Pulmonary artery endothelial cell (primary cell): ENCODE measurements at places on chromosomes 2 and 18.

- DNase-seq = no peak
Observed at GRCh38 chr2:231330311-231330710, 65.2 kb upstream of the B3GNT7 start.

DNA sequence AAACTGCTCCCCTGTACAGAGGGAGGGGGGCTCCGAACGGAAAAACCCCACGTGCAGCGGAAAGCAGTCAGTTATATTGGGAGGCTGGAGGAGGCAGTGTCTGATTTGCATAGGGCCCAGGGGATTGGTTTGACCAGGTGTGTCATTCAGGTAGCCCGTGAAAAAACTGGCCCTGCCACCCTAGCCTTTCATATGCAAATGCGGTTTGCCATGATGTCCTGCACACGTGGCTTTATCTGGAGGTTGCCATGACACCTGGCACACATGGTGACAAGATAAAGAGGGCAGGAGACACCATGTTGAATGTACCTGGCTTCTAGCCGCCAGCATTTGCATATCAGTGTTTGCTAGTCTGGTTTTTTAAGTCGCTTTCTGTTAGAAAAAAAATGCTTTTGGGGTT is 20.5 kb downstream of the SLC25A52 start:
- DNase-seq = no peak

GRCh38 chr2:180291060-180291459 is 284.0 kb upstream of the CWC22 start:
- no peak for DNase-seq

DNA sequence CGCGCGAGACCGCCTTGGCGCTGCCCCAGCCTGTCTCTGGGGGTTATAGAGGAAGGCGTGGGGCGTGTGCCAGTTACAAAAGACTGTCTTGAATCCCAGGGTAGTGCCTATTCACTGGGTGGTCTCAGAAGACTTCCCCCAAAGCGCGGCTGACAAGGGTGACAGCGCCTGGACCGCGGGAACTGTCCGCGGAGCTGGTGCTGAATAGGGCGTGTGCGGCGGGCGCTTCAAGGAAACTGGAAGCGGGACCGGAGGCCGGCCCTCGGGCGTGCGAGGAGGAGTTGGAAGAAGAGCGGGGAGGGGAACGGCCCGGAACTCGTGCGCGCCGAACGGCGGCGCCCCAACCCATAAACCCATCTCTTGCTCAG is 2.3 kb downstream of the EGR4 start:
- DNase-seq = no peak

- no peak for DNase-seq
Observed at GRCh38 chr18:49856496-49856895, 43.2 kb upstream of the ACAA2 start.

DNA sequence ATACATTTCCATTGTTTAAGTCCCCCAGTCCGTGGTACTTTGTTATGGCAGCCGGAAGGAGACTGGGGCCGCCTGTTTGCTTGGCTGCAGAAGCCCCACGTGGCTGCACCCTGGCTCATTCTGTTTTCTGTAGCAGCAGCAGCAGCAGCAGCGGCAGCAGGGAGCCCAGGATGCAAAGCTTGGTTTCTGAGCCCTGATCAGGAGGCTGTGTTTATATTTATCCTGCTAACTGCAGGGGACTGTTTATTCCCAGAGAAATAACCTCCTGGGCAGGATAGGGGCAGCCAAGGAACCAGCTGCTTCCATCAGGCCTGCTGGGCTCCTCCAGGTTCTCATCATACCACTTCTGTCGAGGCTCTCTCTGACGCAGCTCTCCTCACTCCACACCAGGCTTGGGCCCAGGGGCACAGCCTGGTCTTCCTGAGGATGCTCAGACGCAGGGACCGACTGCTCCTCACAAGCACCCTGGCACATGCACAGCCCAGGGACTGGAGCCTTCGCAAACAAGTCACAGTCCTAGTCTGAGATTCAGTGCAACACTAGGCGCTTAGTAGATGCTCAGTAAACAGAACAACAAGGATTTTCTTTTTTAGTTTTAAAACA is 139.0 kb downstream of the MSH2 start:
- DNase-seq = no peak

- DNase-seq = no peak
Observed at GRCh38 chr18:3903337-3903736, 453.4 kb downstream of the TGIF1 start.

DNA sequence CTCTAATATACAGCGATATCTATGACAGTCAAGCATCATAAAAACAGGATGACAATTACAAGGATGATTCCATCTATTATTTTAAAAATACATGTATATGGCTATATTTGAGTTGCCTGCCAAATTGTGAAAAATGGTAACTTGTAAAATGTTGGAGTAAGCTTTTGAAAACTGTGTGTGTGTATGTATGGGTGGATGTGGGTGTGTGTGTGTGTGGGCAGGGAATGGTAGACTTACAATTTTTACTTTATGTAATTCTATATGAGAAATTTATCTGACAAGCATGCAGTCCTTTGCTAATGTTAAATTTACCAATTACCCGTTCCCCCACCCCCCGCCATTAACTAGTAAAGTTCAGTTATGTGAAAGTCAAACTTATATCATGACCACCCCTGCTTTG is 14.0 kb downstream of the EPHA4 start:
- DNase-seq = no peak

GRCh38 chr2:11466307-11467128 is 557 bp upstream of the E2F6 start:
- DNase-seq = no peak

DNA sequence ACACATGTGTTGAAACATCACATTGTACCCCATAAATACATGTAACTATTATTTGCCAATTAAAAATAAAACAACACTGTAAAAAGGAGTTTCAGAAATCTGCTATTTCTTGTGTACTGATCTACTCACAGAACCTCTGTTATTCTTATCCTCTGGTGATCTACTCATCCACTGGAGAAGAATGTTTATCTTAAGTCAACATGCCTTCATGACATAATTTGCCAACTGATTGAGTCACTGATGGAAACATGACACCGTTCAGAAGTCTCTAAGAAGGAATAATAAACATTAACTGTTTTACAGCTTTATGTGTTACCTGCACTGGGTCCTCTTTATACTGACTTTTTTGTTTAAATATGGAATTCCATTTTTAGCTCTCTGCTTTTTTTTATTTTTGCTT is 555.2 kb downstream of the DCDC2C start:
- DNase-seq = no peak

GRCh38 chr2:180367815-180368214 is 360.7 kb upstream of the CWC22 start:
- no peak for DNase-seq

GRCh38 chr18:76412818-76413565 is 82.0 kb downstream of the ZNF516 start:
- DNase-seq = no peak

- DNase-seq = no peak
Observed at GRCh38 chr18:63445037-63445436, 22.8 kb upstream of the VPS4B start.

- no peak for DNase-seq
Observed at GRCh38 chr18:58095655-58096054, 51.6 kb downstream of the NEDD4L start.

GRCh38 chr18:3012136-3013023 is 564 bp downstream of the LPIN2 start:
- no peak for DNase-seq

- DNase-seq = no peak
Observed at GRCh38 chr18:53935803-53936202, 288.7 kb downstream of the MBD2 start.

GRCh38 chr2:48312126-48312525 is 217.8 kb upstream of the STON1 start:
- DNase-seq = no peak

DNA sequence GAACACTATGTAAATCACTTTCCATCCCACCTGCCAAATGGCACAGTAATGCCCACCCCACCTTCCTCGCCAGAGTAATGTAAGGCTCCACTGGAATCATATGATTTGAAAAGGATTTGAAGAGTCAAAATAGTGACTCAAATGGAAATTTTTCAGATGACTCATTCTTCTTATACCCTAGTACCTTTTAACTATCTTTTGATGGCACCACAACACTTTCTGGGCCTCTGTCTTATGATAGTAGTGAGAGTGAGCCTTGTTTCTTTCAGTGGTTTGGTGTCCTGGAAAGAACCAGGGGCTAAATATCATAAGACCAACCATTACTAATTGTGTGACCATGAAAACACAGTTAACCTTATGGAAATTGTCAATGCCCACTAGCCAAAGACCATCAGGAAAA is 235.4 kb upstream of the SLC14A2 start:
- no peak for DNase-seq

GRCh38 chr2:227796045-227796711 is 17.5 kb upstream of the CCL20 start:
- no peak for DNase-seq
